Transverse colon (tissue), 4 donors: ENCODE measurements at places on chromosomes 3 and 15. TPM values are rescaled to one million over a fixed set of nuclear protein-coding genes. Genes with fewer than 3 reads are reported as not detected.

Gene MESP2
- total RNA-seq = not detected

Gene SLC9A9
- total RNA-seq = 13.0 TPM

Gene TGM5
- not detected for total RNA-seq

Gene CASR
- total RNA-seq = not detected

Gene FOXL2
- not detected for total RNA-seq

Gene RASL12
- total RNA-seq = 46.8 TPM

Gene CLRN1
- total RNA-seq = not detected

Gene CCDC13
- total RNA-seq = 4.0 TPM

Gene CFAP20DC
- total RNA-seq = not detected

Gene LYZL4
- total RNA-seq = not detected

Gene WDR72
- total RNA-seq = not detected

Gene SLC51B
- 150 TPM for total RNA-seq

Gene MESP1
- total RNA-seq = 8.6 TPM

DNA sequence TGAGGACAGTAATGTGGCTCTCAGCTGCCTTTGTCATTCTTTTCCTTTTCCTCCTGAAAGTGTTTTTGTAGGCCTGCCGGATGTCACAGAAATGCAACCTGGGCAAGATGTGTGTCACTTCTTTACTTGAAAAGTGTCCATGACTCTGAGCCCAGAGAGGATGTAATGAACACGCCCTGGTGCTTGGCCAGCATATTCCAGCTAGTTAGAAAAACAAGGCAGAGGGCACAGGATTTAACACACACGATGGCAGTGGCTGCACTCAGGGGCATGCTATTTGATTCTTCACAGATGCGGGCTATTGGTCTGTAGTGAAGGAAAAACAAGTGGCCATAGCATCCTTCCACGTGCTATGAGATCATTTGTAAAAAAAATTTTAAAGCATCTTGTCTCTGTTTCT, 30.3 kb upstream of the PTX3 start:
- H3K4me1 ChIP-seq = no peaks in the 10 kb centered on the region
- DNase-seq = no peak
- no peaks in the 10 kb centered on the region for H3K27me3 ChIP-seq

GRCh38 chr15:98872774-98873173, 134.8 kb downstream of the PGPEP1L start:
- H3K4me3 ChIP-seq = no peak overlapping the region
- H3K4me1 ChIP-seq = peaks cover 8% of the 10 kb centered on the region
- H3K27ac ChIP-seq = no peak overlapping the region
- no peaks in the 10 kb centered on the region for H3K36me3 ChIP-seq
- no peaks in the 10 kb centered on the region for H3K27me3 ChIP-seq

- H3K36me3 ChIP-seq = no peaks in the 10 kb centered on the region
- peak overlapping the region; percentile 91 for H3K27ac ChIP-seq
- no peak for DNase-seq
Observed at GRCh38 chr3:14146381-14147065, 21.7 kb downstream of the TMEM43 start.

DNA sequence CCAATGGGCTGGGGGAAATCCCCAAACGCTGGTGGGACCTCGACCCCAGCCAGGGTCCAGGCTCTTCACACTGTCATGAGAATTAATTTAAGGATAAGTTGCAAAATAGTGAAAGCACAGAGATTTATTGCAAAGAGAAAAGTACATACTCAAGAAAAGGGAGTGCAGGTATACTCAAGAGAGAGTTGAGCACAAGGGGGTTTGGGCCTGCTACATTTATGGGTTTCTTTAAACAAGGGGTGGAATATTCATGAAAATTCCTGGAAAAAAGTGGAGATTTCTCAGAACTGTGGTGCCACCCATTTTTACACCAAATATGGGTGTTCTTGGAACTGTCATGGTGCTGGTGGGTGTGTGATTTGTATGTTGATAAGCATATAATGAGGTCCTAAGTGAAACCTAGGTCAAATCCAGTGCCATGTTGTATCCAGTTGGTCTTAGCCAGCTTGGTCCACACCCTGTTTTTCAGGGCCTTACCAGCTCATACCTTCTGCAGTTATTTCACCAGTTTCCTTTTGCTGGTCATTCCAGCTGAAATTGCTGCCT, 32.6 kb upstream of the NEO1 start:
- no peak overlapping the region for H3K4me3 ChIP-seq
- no peak for DNase-seq
- H3K36me3 ChIP-seq = no peaks in the 10 kb centered on the region
- H3K27ac ChIP-seq = no peak overlapping the region
- no peaks in the 10 kb centered on the region for H3K27me3 ChIP-seq

- peaks cover 12% of the 10 kb centered on the region for H3K4me1 ChIP-seq
- peak overlapping the region; percentile 67 for H3K4me3 ChIP-seq
- no peak overlapping the region for H3K27ac ChIP-seq
- no peaks in the 10 kb centered on the region for H3K36me3 ChIP-seq
Observed at GRCh38 chr3:47577583-47578118, 1.0 kb downstream of the CSPG5 start.

DNA sequence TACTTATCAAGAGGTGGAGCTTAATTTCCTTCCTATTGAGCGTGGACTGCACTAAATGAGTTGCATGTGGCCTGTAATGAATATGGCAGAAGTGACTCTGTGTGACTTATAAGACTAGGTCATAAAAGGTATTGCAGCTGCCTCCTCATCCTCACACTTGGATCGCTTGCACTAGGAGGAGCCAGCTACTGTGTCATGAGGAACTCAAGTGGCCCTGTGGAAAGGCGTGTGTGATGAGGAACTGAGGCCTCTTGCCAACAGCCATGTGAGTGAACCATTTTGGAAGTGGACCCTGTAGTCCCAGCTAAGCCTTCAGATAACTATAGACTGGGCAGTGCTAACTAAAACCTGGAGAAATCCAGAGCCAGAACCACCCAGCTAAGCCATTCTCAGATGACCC, 7.1 kb upstream of the SLC30A4 start:
- no peaks in the 10 kb centered on the region for H3K27me3 ChIP-seq
- DNase-seq = no peak
- H3K4me1 ChIP-seq = no peaks in the 10 kb centered on the region
- no peak overlapping the region for H3K27ac ChIP-seq
- no peak overlapping the region for H3K4me3 ChIP-seq
- no peaks in the 10 kb centered on the region for H3K36me3 ChIP-seq

- no peaks in the 10 kb centered on the region for H3K36me3 ChIP-seq
- DNase-seq = no peak
- no peaks in the 10 kb centered on the region for H3K27me3 ChIP-seq
- no peaks in the 10 kb centered on the region for H3K4me1 ChIP-seq
- H3K4me3 ChIP-seq = no peak overlapping the region
Observed at GRCh38 chr3:145055375-145056076, 1083.9 kb downstream of the DIPK2A start.

DNA sequence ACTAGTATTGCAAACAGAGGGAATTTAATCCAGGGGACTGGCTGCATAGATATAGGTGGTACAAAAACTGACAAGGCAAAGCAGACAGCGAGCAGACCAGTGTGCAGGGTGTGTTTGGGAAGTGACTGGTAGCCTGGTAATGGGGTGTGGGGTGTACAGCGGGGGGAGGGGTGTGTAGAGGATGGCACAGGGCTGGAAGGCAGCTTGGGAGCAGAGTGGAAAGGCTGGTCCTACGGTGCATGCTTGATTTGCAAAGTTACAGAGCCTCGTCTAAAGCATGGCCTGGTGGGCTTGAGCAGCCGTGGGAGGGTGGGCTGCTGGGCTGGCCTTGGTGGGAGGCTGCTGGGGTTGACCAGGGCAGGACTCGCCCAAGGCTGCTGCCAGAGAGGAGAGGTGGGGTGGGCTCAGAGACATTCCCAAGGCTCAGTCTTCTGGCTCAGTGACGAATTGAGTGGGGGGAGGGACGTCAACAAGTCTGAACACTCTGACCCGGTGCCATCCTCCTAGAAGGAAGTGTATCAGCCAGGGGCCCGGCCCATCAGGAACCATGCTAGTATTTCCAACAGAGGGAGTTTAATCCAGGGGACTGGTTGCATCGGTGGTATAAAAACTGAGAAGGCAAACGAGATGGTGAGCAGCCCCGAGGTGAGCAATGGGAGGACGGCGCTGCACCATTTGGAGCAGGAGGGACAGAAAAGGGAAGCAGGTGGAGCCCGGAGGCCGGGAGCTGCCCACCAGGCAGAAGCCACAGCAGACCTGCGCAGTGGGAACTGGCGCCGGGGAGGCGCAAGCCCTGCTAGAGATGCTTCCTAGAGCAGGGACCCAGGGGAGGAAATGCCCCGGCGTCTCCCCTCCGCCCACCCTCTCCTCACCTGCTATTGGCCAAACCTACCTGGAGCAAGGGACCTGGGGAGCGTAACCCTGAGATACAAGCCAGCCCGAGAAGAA, 29.2 kb downstream of the CPN2 start:
- no peak overlapping the region for H3K4me3 ChIP-seq
- peaks cover 9% of the 10 kb centered on the region for H3K4me1 ChIP-seq
- H3K27me3 ChIP-seq = no peaks in the 10 kb centered on the region
- DNase-seq = no peak
- H3K36me3 ChIP-seq = no peaks in the 10 kb centered on the region
- no peak overlapping the region for H3K27ac ChIP-seq

DNA sequence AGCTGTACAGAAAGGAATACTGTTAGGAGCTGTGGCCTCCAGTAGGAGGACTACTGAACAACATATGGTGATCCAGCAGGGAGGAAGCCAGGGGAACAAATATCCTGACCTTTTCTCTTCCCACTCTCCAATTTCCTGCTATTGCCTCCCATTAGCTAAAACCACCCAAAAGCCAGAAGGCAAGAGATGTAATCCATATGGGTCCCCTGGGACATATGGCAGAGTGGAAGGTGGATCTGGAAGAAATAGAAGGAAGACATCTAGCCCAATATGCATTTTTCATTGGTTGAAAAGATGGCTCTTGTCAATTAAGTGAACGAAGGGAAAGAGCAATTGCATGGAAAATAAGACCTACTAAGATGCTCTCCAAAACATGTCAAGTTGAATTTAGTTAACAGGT, 167.2 kb downstream of the CNTN3 start:
- DNase-seq = no peak
- no peak overlapping the region for H3K4me3 ChIP-seq

DNA sequence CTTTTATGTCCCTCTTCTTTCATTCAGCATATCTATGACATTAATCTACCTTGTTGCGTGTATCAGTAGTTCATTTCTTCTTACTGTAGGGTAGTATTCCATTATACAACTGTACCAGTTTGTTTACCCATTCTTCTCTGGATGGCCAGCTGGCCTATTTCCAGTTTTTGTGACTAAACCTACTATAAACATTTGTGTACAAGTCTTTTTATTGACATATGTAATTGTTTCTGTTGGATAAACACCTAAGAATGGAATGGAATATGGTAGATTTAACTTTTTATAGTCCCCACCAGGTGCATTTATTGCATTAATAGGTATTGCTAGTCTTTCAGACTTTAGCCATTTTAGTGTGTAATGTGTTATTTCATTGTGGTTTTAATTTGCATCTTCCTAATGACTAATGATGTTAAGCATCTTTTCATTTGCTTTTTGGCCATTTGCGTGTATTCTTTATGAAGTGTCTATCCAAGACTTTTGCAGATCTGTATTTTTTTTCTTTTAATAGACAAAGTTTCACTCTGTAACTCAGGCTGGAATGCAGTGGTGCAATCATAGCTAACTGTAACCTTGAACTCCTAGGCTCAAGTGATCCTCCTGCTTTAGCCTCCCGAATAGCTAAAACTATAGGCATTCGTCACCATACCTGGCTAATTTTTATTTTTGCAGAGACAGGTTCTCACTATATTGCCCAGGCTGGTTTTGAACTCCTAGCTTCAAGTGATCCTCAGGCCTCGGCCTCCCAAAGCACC, 41.9 kb upstream of the XRN1 start:
- no peak for DNase-seq
- H3K27me3 ChIP-seq = no peaks in the 10 kb centered on the region
- H3K4me1 ChIP-seq = no peaks in the 10 kb centered on the region
- no peak overlapping the region for H3K4me3 ChIP-seq
- no peak overlapping the region for H3K27ac ChIP-seq

GRCh38 chr15:50814634-50815033, 49.1 kb upstream of the SPPL2A start:
- no peaks in the 10 kb centered on the region for H3K36me3 ChIP-seq
- H3K27ac ChIP-seq = no peak overlapping the region
- DNase-seq = no peak
- peaks cover 24% of the 10 kb centered on the region for H3K4me1 ChIP-seq

DNA sequence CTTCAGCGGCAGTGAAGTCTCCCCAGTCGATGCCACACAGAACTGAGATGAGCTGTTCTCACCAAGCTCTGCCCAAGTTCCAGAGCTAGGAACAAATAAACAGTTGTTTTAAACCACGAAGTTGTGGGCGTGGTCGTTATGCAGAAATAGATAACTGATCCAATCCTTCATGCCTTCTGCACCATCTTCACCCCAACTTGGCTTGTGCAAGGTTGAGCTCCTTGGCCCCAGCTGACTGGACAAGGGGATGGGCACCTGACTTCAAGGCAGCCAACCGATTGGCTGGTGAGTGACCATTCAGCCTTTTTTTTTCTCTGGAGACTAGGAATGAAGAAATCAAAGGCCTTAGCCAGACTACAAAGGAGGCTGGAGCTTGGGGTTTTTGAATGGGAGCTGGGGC, 23.9 kb downstream of the LINGO1 start:
- H3K27ac ChIP-seq = no peak overlapping the region
- no peak for DNase-seq
- no peaks in the 10 kb centered on the region for H3K27me3 ChIP-seq
- no peak overlapping the region for H3K4me3 ChIP-seq

DNA sequence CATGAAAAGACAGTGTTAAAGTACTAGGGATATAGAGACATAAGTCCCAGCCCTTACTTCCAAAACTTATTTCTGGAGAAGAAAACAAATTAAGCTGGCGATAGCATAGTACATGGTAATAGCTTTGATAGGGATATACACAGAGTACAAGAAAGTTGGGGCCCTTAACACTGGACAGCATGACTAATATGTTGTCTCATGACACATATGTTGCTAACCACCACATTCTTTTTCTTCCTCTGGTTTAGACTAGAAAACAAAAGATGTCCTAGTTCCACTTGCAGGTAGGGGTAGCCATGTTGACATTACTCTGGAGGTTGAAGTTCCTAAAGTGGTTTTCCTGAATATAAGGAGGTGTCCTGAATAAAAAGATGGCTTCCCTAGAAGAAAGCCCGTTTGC, 75.3 kb downstream of the RFX7 start:
- no peak for DNase-seq
- no peaks in the 10 kb centered on the region for H3K36me3 ChIP-seq
- no peaks in the 10 kb centered on the region for H3K27me3 ChIP-seq
- no peak overlapping the region for H3K4me3 ChIP-seq

DNA sequence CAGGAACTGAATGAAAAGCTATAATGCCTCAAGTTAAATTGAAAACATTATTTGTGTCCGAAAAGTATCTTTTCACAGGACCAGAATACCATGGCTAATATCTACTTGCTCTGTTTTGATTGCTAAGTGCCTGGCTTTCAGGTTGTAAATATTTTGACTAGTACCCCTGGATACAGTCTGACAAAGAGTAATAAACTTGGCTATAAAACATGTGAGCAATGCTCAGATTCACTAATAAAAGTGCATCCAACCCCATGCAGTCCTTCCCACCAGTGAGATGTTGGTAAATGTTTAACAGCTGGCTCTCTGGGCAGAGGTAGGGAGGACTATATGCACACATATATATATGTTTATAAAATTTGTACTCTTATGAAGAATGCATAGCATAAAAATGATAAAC, 281.8 kb upstream of the TGFBR2 start:
- H3K27ac ChIP-seq = peak overlapping the region; percentile 19
- H3K4me3 ChIP-seq = no peak overlapping the region
- no peak for DNase-seq
- peaks cover 6% of the 10 kb centered on the region for H3K4me1 ChIP-seq

- H3K36me3 ChIP-seq = no peaks in the 10 kb centered on the region
- H3K27me3 ChIP-seq = no peaks in the 10 kb centered on the region
- peak overlapping the region; percentile 77 for H3K27ac ChIP-seq
- H3K4me3 ChIP-seq = no peak overlapping the region
- DNase-seq = peak; percentile 64
Observed at GRCh38 chr15:31255732-31256377, 70.8 kb upstream of the KLF13 start.
